ENCODE measurements at places on chromosomes 3 and 15.
A peak's percentile ranks its signal among the peaks of the same experiment; 100 is the strongest.

- no peak for DNase-seq
These were observed 46.1 kb downstream of the KBTBD12 start for GRCh38 chr3:127961124-127961523.

- peak; percentile 65 for DNase-seq
These were observed 104.1 kb downstream of the PGPEP1L start for GRCh38 chr15:98903377-98904018.

- DNase-seq = peak; percentile 24
These were observed 28.1 kb upstream of the CORO2B start for GRCh38 chr15:68550498-68551295.

DNA sequence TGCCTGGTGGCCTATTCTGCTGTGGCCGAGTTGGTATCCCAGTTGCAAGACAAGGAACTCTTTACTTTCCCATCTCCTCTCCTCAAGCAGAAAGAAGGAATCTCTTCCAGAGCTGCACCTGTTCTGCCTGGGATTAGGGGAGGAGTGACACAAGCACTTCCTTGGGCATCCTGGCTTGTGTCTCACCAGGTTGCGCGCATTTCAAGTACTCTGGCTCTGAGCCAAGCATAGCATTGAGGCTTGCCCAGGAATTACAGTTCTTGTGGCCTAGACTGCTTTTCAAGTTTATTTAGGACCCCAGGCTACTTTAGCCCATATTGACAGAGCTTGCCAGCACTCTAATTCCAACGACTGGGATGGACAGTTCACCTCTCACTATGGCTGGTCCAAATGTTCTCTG, 150.5 kb downstream of the RSRC1 start:
- no peak for DNase-seq

GRCh38 chr15:58864602-58865424, 68.7 kb downstream of the SLTM start:
- no peak for DNase-seq

- no peak for DNase-seq
These were observed 111.0 kb downstream of the ADAMTS17 start for GRCh38 chr15:100230784-100231183.

GRCh38 chr3:17384567-17385296, 357.7 kb downstream of the TBC1D5 start:
- DNase-seq = peak; percentile 18

DNA sequence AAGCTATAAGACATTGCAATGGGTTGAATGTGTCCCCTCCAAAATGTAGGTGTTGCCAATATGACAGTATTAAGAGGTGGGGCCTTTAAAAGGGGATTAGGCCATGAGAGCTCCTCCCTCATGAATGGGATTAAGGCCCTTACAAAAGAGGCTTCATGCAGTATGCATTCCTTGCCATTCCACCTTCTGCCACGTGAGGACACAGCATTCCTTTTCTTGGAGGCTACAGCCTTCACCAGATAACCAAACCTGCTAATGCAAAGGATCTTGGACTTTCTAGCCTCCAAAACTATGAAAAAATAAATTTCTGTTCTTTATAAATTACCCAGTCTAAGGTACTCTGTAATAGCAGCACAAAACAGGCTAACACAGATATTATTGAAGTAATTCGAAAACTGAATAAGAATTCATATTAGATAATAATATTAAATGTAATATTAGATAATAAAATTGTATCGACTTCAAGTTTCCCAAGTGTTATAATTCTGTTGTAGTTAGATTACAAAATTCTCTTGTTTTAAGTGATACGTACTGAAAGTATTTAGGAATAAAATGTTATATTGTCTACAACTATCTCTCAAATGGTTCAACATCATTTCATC, 29.4 kb upstream of the ATP8B4 start:
- DNase-seq = peak; percentile 55

GRCh38 chr15:99906793-99907192, 173.6 kb upstream of the LYSMD4 start:
- no peak for DNase-seq

- no peak for DNase-seq
These were observed 14.4 kb upstream of the ACAN start for GRCh38 chr15:88788816-88789215.

DNA sequence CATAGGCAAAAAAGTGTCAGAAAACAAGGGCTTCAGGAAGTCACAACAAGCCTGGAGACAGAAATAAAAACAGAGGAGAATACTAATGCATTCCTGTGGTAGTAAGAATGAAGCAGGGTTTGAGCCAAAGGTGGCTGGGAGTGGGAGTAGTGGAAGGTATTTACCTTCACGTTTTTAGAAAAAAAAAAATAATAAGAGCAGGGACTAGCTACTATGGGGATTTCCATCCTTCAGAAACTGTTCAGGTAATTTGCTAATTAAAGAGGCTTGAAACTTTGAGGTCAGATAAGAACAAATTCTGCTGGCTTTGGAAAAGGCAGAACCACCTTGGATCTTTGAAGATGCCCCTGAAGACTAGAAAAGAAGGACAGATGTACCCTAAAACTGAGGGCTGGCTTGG, 18.4 kb downstream of the ILDR1 start:
- no peak for DNase-seq

DNA sequence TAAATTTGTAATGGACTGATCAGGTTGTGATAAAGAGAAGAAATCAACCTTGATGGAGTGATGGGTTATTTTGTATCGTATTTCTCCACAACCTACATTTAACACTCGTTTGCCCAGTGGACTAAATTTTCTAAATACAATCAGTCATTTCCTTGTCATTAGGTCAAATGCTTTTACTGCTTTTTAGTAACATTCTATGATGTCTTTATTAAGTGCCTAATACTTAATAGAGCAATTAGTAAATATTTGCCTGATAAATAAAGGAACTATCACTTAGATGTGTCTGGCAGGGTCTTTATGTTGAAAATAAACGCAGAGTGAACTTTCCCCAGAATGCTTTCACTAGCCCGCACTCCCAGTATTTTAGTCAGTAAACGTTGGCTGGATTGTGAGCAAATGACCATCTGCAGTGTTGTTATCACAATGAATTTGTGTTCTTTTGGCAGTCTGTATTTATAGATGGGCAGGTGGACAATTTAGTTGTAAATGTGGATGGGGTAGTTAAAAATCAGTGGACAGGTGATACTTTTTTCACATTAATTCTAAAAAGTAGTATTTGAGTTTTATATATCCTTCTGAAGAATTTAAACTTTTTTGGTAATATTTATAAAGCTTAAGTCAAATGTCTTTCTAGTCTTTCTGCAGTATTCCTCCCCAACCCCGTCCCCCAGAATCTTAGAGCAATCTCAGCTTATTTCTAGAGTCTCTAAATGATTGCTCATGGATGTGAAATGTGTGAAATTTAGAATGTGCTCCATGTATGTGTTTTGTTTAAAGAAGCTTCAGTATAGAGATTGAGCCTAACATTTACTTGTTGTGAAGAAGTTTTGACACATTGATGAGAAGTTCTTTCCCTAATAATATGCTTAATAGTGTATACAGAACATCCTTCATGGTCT, 4.9 kb downstream of the USP3 start:
- no peak for DNase-seq

GRCh38 chr15:60544581-60545264, 65.8 kb upstream of the ICE2 start:
- DNase-seq = no peak

GRCh38 chr15:67543348-67543718, 830 bp downstream of the MAP2K5 start:
- no peak for DNase-seq

DNA sequence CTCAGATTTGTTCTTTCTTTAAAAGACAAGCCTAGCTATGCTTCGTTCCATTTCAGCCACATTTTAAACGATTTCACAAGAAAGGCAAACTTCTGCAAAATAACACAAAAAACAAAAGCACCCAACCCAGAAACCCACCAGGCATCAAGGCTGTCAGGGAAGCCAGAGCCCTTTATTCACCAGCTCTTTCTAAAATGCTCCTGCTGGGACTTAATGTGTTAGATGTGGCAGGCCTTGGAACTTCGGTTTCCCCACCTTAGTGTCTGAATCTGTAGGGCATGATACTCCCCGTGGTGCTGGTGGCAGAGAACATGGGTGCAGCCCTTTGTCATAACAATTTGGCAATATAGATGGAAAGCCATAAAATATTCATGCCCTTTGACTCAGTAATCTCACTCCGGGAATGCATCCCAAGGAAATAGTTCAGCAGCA, 56.8 kb upstream of the LCTL start:
- no peak for DNase-seq

All from RCC 7860 (cell line).